Cerebellar cortex (tissue), 1 donor: ENCODE measurements at places on chromosomes 1 and 21.

GRCh38 chr1:56495538-56495937 lies 83.8 kb downstream of the PLPP3 start:
- DNase-seq = no peak

- DNase-seq = no peak
Measured at GRCh38 chr1:25150985-25151495, 81.3 kb downstream of the SYF2 start.

DNA sequence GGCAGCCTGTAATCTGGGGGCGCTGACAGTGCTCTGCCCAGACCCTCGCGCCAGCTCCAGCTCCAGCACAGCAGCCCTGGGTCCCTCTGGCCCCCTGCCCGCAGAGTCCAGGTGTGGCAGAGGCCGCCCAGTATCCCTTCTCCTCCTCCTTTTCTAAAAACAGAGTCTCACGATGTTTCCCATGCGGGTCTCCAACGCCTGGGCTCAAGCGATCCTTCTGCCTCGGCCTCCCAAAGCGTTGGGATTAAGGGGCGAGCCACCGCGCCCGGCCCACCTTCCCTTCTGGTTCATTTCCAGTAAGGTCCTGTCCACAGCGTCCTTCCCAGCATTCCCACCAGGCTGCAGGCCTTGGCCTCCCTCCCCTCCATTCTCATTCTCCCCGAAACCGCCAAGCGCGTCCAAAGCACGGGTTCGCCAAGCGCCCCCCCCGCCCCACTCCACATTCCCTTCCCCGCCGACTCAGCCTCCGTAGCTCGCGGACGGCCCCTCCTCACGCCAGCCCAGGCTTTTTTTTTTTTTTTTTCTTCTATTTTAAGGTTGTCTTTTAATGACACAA lies 2.0 kb upstream of the PCBP3 start:
- DNase-seq = no peak

DNA sequence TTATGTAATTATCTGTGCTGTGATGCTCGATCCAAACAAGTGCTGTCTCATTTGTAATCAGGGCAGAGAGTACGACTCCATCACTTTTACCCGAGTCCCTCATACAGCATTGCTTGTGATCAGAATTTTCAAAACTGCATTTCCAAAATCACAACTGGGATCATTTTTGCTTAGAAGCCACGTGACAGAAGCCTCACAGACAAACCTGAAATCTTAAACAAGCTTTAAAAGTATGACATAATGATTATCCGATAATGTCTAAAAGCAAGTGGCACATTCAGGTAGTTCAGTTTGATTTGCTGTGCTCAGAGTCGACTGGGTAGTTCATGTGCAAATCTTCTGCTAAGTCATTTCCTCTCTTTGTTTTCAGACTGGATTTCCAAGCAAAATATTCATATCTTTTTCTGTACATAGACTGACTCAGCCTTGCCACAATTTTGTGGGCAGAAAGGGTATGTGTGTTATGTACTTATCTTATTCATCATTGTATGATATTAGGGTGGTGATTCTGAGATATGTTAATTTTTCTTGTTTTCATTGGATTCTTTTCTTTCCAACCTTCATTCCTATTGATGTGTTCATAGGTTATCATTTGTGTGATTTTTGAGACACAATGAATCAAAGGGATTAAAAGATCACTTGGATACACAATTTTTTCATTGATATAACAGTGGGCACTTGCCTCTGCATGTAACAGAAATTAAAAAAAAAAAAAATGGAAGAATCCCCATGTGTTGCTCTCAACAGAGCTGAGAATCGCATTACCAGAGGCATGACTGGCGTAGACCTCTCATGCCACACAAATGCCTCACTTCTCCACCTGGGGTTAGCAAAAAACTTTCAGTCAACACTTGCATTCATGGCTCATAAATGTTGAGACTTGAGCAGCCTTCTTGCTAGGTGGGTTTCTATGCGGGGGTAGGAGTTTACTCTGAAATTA lies 355.7 kb downstream of the LTN1 start:
- no peak for DNase-seq

DNA sequence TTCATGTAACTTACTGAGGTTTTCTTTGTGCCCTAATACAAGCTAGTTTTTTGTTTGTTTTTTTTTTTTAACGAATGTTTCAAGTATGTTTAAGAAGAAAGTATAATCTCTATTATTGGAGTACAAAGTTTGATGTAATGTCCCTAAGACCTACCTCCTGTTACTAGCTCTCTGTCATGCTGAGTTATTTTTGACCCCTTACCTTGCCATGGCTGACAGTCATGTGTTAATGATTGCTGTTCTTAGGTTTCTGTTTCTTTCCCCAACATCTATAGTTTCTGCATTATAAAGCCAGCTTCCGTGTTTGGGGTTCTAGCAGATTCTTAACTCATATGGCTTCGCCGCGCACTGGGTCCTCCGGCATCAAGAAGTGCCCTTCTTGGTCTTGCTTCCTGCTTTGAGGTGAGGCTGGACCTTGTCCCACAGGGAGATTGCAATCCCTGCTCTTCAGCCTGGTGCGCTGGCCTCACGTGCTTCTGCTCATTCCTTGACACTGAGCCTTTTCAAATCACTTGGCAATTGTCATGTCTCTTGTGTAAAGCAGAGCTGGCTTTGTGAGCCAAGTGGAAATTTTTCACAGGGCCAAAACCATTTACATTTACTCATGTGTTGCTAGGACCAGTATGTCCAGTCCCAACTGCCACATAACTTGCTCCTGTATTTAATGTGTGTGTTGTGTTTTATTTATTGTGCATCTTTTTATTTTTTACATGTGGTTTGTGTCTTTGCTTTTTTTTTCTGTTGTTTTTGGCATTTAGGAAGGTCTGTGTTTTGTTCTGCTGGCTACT lies 135.0 kb upstream of the COL6A1 start:
- DNase-seq = peak; percentile 93

DNA sequence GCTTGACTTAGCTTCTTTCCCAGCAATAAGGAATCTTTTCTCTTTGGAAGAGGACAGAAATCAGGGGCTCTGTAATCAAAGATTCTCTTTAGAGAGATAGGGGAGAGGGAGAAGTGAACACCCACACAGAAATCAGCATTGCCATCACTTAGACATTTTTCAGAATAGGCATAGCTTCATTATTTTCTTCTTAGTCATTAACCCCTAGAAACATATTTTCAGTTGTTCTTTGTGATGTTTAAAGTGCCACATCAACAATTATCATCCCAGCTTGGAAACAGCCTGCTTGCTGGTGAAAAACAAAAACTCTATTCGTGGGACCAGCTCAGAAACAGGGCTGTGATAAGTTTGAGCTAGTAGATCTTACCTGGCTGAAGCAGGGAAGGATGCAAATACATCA lies 88.3 kb upstream of the SLC44A3 start:
- no peak for DNase-seq

GRCh38 chr1:119808972-119809550 lies 2.2 kb downstream of the REG4 start:
- peak; percentile 75 for DNase-seq

GRCh38 chr1:56029319-56030003 lies 549.9 kb downstream of the PLPP3 start:
- DNase-seq = no peak
